ENCODE measurements at places on chromosomes 7 and 10. TPM values are rescaled to one million over a fixed set of nuclear protein-coding genes. Genes with fewer than 3 reads are reported as not detected.

- H3K36me3 ChIP-seq, result no peaks in the 10 kb centered on the region
- H3K4me1 ChIP-seq, result no peaks in the 10 kb centered on the region
- H3K4me3 ChIP-seq, result no peak overlapping the region
- H3K27ac ChIP-seq, result no peak overlapping the region
- H3K27me3 ChIP-seq, result no peaks in the 10 kb centered on the region
Observed at GRCh38 chr10:88523739-88524400, 59.2 kb downstream of the RNLS start.

DNA sequence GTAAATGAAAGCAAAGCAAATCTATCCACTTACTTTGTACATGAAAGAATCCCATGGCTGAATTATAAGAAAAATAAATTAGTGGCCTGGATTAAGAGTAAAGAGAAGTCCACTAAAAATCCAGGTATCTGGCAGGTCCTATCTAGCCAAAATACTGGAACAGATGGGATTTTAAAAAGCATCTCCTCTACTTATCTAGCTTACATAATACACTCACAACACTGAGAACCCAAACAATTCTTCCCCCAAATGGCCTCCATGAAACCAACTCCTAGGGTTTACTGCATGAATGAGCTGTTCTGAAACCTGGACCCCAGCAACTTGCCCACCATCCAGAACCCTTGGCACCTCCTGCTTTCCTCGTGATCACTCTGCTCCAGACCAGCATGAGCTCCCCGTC lies 61.3 kb downstream of the AFAP1L2 start:
- peaks cover 3% of the 10 kb centered on the region for H3K4me1 ChIP-seq
- no peak overlapping the region for H3K27ac ChIP-seq
- DNase-seq, result no peak
- H3K27me3 ChIP-seq, result peaks cover 8% of the 10 kb centered on the region

- H3K4me1 ChIP-seq, result peaks cover 2% of the 10 kb centered on the region
- DNase-seq, result no peak
- peaks cover 3% of the 10 kb centered on the region for H3K27me3 ChIP-seq
- no peak overlapping the region for H3K4me3 ChIP-seq
- H3K27ac ChIP-seq, result no peak overlapping the region
Observed at GRCh38 chr7:129574487-129574886, 37.0 kb upstream of the NRF1 start.

The RSPH10B gene
- total RNA-seq, result 1.5 TPM

DNA sequence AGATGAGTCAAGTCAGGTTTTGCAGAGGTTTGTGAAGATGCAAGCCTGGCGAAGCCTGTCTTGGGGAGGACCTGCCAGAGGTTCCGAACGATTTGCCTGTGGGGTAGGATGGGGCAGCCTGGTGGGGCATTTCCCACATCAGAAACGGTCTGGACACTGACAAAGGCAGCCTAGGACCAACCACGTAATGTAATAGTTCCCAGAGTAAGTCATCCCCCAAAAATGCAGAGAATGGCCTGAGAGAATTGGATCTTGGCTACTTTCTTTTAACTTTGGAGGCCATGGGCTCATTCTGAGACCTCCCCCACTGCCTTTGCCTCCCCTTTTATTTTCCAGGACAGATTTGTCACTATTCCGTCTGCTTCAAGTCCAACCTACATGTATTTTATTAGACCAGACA lies 168.9 kb upstream of the SH2B2 start:
- no peak overlapping the region for H3K27ac ChIP-seq
- H3K4me1 ChIP-seq, result peaks cover 15% of the 10 kb centered on the region
- peaks cover 32% of the 10 kb centered on the region for H3K36me3 ChIP-seq
- no peak for DNase-seq
- no peak overlapping the region for H3K4me3 ChIP-seq

Measured in progenitor cell of endocrine pancreas (in vitro differentiated cells).